Effector memory CD8-positive, alpha-beta T cell (primary cell): ENCODE measurements at places on chromosomes 11 and 22.
A peak's percentile ranks its signal among the peaks of the same experiment; 100 is the strongest.

DNA sequence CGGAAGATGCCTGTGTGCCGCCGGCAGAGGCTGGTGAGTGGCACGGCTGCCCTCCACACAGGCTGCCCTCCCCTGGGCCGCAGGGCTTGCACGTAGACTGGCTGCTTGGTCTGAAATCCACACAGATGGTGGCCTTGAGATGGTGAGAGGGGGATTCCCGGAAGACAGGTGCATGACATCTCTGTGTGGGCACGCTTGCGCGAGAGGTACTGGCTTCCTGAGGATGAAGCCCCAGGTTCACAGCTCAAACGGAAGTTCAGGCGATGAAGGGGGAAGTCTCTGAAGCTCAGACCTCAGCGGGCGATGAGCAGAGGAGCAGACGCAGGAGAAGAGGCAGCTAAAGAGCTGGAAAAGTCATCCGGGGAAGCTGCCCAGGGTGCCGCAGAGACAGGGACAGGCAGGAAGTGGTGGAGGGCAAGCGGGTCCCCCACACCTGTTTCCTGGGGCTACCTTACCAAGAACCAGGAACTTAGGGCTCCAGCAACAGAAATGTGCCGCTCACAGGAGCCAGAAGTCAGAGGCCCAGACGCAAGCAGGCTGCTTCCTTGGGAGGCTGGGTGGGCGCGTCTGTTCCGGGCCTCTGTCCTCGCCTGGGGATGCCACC is 7.2 kb downstream of the CRELD2 start:
- DNase-seq: peak; percentile 73

DNA sequence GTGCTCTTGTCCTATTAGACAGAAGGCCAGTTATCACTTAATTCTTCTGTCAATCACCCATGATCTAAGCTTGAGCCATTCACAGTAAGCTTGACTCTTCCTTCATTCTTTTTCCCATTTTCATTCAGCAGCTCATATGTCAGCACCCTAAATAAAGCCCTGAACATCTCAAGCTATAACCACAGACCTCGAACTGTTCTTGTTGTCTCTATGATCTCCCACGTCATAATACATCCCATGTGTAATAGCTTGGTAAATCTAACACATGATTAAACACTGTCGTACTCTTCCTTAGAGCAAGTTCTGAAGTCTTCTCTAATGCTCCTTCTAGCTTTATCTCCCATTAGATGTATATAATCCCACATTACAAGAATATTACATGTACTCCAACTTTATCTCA is 14.4 kb downstream of the MUC15 start:
- DNase-seq: no peak

DNA sequence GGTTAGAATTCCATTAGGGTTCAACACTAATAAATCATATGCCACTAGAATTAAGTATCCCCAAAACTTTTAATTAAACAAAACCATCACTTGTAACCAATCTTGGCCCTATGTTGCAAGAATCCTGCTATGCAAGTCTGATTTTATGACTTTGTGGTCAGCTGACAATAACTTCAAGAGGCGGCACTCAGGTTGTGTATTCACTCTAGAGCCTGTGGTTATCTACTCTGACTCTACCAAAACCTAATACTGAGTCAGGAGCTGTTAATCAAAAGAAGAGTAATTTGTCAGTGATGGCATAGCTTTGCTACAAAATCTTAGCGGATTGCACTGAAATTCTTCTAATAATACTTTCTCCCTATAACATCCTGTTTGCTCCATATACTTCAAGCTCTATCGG is 253.7 kb downstream of the AASDHPPT start:
- no peak for DNase-seq

- no peak for DNase-seq
These were observed 39.4 kb upstream of the DDI1 start for GRCh38 chr11:103997082-103997481.
